Right atrium auricular region (tissue), 2 donors: ENCODE measurements at places on chromosomes 5 and 9.

GRCh38 chr5:37838152-37838932, 1.5 kb downstream of the GDNF start:
- H3K4me3 ChIP-seq = peak overlapping the region; percentile 57
- H3K27me3 ChIP-seq = no peaks in the 10 kb centered on the region
- H3K36me3 ChIP-seq = no peaks in the 10 kb centered on the region
- no peak overlapping the region for H3K27ac ChIP-seq

DNA sequence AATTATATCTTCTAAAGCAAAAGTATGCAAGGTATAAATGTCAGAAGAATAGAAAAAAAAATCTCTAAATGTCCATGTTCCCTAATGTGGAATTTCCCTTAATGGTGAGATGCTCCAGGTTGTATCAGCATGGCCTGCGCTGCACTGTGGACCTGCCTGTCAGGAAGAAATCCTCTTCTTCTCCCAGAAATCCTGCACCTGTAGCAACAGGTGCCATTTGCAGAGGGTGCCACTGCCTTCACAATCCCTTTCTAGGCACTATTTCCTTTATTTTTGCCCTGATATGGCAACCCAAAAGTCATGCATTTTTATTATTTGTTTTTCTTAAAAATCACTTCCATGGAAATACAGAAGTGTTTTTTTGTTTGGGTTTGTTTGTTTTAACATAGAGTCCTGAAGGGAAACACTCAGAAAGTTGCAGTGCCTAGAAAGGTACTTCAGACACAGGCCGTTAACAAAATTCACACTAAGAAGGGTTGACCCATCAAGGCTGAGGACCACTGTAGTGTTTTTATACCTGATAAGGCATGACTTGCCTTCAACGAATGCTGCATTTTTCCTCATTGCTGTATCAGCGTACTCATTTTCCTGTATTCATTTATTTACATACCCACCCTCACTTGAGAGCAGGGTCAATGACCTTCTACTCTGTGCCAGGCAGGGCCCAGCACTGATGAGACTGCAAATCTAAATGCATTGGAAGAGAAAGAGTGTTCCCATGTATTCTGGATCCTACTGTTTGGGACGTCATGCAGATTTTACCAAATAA, 177.8 kb downstream of the SNX18 start:
- no peaks in the 10 kb centered on the region for H3K36me3 ChIP-seq
- H3K4me1 ChIP-seq = no peaks in the 10 kb centered on the region
- H3K27me3 ChIP-seq = no peaks in the 10 kb centered on the region

- H3K27me3 ChIP-seq = no peaks in the 10 kb centered on the region
- no peak for DNase-seq
- H3K27ac ChIP-seq = no peak overlapping the region
- H3K4me1 ChIP-seq = no peaks in the 10 kb centered on the region
- H3K36me3 ChIP-seq = no peaks in the 10 kb centered on the region
- no peak overlapping the region for H3K4me3 ChIP-seq
Measured at GRCh38 chr5:56090793-56091460, 96.2 kb upstream of the IL6ST start.

GRCh38 chr9:27193886-27194285, 84.9 kb downstream of the TEK start:
- no peak overlapping the region for H3K27ac ChIP-seq
- DNase-seq = no peak
- H3K36me3 ChIP-seq = no peaks in the 10 kb centered on the region
- peaks cover 11% of the 10 kb centered on the region for H3K4me1 ChIP-seq
- no peaks in the 10 kb centered on the region for H3K27me3 ChIP-seq
- H3K4me3 ChIP-seq = no peak overlapping the region

GRCh38 chr5:145948047-145948446, 11.7 kb downstream of the SH3RF2 start:
- H3K27ac ChIP-seq = no peak overlapping the region
- H3K4me3 ChIP-seq = no peak overlapping the region
- H3K4me1 ChIP-seq = peaks cover 32% of the 10 kb centered on the region

DNA sequence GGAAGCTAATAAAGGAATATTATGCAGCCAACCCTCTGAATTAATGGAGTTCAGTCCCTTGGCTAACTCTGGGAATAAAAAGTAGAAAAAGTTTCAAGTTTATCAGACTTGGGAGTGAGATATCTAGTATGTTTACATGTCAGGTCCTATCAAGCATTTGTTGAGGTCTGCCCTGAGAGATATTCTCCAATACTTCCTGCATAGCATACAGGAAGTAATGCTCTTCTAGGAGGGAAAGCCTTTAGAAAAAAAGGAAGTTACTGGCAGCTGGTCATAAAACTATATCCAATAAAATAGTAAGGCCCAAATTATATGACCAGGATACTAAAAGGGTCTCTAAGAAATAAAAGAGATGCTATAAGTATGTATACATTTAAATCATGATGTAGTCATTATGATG, 594.1 kb upstream of the FTMT start:
- no peaks in the 10 kb centered on the region for H3K36me3 ChIP-seq
- no peaks in the 10 kb centered on the region for H3K27me3 ChIP-seq
- no peak overlapping the region for H3K4me3 ChIP-seq
- no peaks in the 10 kb centered on the region for H3K4me1 ChIP-seq
- no peak for DNase-seq

DNA sequence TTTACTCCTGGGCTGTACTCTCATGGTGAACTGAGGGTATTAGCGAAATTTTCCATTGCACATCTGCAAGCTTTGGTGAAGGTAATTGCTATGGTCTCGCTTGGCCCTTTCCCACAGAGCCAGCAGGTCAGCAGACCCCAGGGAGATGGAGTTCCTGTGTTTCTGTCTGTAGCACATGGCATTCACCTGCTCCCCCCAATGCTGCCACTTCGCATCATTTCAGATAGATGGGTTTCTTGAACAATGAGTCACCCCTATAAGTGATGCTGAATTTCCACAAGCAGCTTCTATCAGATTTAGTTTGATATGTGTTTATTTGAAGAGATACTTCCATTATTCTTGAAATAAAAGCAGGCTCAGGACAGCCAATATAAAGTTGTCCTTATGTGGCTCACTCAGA, 117.8 kb downstream of the ERCC6L2 start:
- H3K4me1 ChIP-seq = no peaks in the 10 kb centered on the region
- no peaks in the 10 kb centered on the region for H3K27me3 ChIP-seq
- no peaks in the 10 kb centered on the region for H3K36me3 ChIP-seq
- no peak overlapping the region for H3K4me3 ChIP-seq
- DNase-seq = no peak
- H3K27ac ChIP-seq = no peak overlapping the region

DNA sequence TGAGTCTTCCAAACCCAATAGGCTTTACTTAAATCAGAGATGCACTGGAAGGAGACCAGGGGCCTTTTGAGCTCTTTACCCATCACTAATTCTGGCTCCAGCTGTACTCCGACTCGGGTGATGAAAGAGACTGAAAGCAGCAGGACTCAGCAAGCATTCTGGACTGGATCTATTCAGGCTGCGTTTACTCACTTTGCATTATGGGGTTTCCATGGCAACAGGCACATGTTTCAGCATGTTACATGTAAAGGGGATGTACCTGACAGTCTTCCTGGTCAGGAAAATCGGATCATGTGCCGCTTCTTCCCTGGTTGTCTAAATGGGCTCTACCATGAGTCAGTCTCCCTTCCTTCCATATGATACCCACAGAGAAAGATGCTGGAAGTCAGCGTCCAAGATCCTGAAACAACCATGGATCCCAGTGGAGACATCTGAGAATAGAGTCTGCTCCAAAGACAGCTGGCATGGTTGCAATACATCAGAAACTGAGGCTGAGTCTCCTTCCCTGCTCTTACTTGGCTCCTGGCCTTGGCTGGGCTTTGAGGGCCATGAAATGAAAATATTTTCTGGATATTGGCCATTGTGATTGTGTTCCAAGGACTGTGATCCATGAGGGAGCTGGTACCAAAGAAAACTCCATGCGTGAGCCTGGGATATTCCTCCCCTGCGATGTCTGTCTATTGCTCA, 102.5 kb upstream of the TNC start:
- H3K27ac ChIP-seq = no peak overlapping the region
- H3K36me3 ChIP-seq = no peaks in the 10 kb centered on the region
- no peaks in the 10 kb centered on the region for H3K27me3 ChIP-seq
- no peaks in the 10 kb centered on the region for H3K4me1 ChIP-seq
- no peak overlapping the region for H3K4me3 ChIP-seq

DNA sequence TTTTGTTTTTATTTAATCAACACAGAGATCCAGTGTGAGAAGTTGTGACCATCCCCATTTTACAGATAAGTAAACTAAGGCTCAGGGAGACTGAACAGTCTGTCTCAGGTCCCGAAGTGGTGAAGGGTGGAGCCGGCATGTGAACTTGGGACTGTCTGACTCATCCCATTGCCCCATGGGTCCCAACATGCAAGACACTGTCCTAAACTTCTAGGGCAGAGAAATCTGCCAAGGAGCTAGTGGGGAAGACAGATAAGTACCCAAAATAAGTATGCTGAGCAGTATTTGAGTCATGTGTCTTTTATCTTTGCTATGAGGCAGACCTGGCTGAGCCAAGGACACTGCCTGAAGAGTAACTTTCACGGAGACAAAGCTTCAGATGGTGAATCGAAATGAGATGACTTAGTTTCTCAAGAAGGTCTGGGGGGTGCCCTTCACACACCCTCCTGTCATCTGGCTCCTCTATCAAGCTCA, 64.3 kb upstream of the SLC25A51 start:
- H3K4me3 ChIP-seq = no peak overlapping the region
- H3K36me3 ChIP-seq = no peaks in the 10 kb centered on the region
- H3K4me1 ChIP-seq = peaks cover 52% of the 10 kb centered on the region
- peak overlapping the region; percentile 3 for H3K27ac ChIP-seq

DNA sequence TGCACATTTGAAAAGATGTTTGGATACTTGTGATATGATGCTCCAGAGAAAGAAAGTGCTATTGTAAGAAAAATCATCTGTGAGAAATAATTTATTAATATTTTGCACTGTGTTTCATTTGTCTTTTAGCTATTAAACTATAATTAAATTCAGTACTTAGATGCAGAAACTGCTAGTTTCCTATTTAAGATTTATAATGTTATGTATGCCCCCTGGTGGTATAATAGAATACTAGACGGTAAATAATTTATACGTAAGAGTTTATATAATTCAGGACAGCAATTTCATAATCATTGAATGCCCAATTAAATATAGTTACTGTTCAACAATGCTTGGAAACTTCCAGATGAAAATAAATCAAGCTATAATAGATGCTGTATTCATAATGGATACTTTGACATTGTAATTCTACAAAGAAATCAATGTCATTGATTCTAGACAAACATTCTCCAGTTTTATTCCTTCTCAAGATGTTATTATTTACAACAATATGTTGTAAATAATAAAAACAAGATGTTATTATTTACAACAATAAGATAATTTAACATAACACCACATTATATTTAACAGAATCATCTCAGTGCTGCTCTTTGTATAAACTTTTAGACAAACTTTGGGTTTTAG, 101.0 kb downstream of the TMEM232 start:
- no peaks in the 10 kb centered on the region for H3K36me3 ChIP-seq
- H3K27me3 ChIP-seq = no peaks in the 10 kb centered on the region
- H3K27ac ChIP-seq = no peak overlapping the region
- no peak overlapping the region for H3K4me3 ChIP-seq

- no peak for DNase-seq
- H3K4me3 ChIP-seq = no peak overlapping the region
- peaks cover 7% of the 10 kb centered on the region for H3K4me1 ChIP-seq
- H3K27me3 ChIP-seq = no peaks in the 10 kb centered on the region
- H3K36me3 ChIP-seq = no peaks in the 10 kb centered on the region
Measured at GRCh38 chr5:33363537-33363936, 77.2 kb upstream of the TARS1 start.

DNA sequence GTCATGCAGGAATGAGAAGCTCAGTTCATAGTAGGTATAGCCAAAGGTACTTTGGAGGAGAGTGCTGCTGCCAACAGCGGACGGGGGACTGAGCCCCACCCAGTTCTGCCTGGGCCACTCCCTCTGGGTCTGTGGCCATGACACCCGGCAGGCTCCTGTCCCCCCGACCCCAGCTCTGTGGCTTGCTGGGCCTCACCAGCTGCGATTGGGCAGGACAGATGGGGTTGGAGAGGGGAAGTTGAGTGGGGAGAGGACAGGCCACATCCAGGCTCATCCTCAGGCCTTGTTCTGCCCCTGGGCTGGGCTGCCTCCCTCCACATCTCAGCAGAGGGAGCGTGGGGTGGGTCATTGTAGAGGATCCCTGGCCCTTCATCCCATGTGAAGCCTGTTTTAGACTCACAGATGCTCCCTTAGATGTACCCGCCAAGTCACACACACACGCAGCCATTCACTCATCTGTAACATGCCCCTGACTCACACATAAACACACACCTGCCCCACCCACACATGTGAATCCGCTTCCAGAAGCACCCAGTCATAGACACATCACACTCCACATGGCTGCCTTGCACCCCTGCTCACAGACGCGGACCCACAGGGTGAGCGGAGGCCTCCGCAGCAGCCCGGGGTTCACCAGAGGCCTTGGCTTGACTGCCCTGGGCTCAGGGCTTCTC, 48.8 kb downstream of the NTNG2 start:
- no peak overlapping the region for H3K4me3 ChIP-seq
- no peaks in the 10 kb centered on the region for H3K4me1 ChIP-seq
- no peak for DNase-seq
- H3K27ac ChIP-seq = no peak overlapping the region
- no peaks in the 10 kb centered on the region for H3K27me3 ChIP-seq
- no peaks in the 10 kb centered on the region for H3K36me3 ChIP-seq

DNA sequence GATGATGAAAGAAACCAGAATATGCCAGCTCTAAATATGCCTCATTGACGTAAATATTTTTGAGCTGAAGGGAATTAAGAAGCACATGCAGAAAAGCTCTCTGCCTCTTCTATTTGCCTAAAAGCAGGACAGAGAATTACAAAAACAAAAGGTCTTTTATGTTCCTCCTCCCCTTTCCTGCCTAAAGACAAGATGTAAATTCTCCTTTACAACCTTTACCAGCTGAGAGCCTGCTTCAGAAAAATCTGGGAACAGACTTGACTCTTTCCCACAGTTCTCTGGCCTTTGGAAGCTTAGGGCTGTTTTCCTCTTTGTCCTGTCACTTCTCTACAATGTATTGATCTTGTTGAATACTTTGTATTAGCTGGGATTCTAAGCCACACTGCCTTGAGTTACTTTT, 199.7 kb downstream of the TMC1 start:
- no peaks in the 10 kb centered on the region for H3K36me3 ChIP-seq
- DNase-seq = no peak
- H3K4me3 ChIP-seq = no peak overlapping the region
- no peaks in the 10 kb centered on the region for H3K27me3 ChIP-seq
- H3K27ac ChIP-seq = no peak overlapping the region

GRCh38 chr5:9282211-9282610, 263.7 kb downstream of the SEMA5A start:
- H3K27ac ChIP-seq = no peak overlapping the region
- DNase-seq = no peak
- H3K27me3 ChIP-seq = no peaks in the 10 kb centered on the region
- H3K4me3 ChIP-seq = no peak overlapping the region
- H3K36me3 ChIP-seq = no peaks in the 10 kb centered on the region
- no peaks in the 10 kb centered on the region for H3K4me1 ChIP-seq

GRCh38 chr9:108474356-108474755, 381.4 kb downstream of the ACTL7B start:
- no peak overlapping the region for H3K4me3 ChIP-seq
- DNase-seq = no peak
- no peak overlapping the region for H3K27ac ChIP-seq
- H3K4me1 ChIP-seq = peaks cover 11% of the 10 kb centered on the region
- H3K36me3 ChIP-seq = no peaks in the 10 kb centered on the region

GRCh38 chr9:107358986-107359385, 75.9 kb downstream of the RAD23B start:
- H3K36me3 ChIP-seq = no peaks in the 10 kb centered on the region
- H3K27me3 ChIP-seq = no peaks in the 10 kb centered on the region
- no peak overlapping the region for H3K27ac ChIP-seq
